T-helper 2 cell treated with Interferon-gamma antibody and Interleukin-4, amounts not matched to agents 5 μg/mL and 100 μg/mL, for 36 hours (primary cell): ENCODE measurements at places on chromosomes 7 and 10.

DNA sequence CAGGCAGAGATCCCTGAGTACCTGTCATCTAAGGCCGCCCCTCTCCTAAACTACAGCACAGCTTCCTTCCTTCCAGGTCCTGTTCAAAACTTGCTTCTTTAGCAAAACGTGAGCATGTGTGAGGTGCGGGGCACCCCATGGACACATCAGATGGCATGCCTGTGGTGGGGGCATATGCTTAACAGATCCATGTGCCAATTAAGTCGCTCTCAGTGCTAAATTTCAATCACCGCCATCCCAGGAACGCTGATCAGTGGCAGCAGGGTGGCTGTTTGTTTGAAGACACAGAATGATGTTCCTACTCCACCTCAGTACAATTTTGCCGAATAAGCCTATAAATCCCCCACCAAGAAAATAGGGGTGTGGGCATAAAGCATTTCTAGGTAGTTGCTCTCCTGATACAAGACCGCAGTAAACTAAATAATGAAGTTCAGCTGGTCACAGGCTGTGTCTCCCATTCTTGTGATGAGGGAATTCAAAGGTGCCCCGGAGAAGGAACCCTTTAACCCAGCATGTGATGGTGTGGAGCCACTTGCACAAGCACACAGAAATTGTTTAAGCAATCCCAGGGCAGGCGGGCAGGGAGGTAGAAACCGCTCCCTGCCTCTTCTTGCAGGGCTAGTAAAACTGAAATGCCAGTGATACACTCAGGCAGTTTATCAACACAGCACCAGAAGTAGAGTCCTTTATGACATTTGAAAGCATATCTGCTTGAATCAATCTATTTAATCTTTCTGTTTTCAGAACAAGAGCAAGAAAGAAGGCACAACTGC is 205.7 kb downstream of the SORCS1 start:
- H3K27me3 ChIP-seq: no peaks in the 10 kb centered on the region
- no peaks in the 10 kb centered on the region for H3K4me1 ChIP-seq
- no peak overlapping the region for H3K27ac ChIP-seq
- H3K36me3 ChIP-seq: no peaks in the 10 kb centered on the region
- no peak for DNase-seq
- no peak overlapping the region for H3K4me3 ChIP-seq

- peaks cover 57% of the 10 kb centered on the region for H3K36me3 ChIP-seq
- no peak overlapping the region for H3K27ac ChIP-seq
- DNase-seq: no peak
- no peak overlapping the region for H3K4me3 ChIP-seq
These were observed 18.2 kb upstream of the STMP1 start for GRCh38 chr7:135644154-135644553.

GRCh38 chr7:50580057-50580456 is 14.9 kb upstream of the DDC start:
- no peak for DNase-seq
- H3K36me3 ChIP-seq: peaks cover 6% of the 10 kb centered on the region
- H3K4me3 ChIP-seq: no peak overlapping the region
- H3K27me3 ChIP-seq: peaks cover 15% of the 10 kb centered on the region

- H3K4me3 ChIP-seq: no peak overlapping the region
- H3K4me1 ChIP-seq: no peaks in the 10 kb centered on the region
- H3K27ac ChIP-seq: no peak overlapping the region
- H3K27me3 ChIP-seq: peaks cover 2% of the 10 kb centered on the region
These were observed 80.4 kb upstream of the MGMT start for GRCh38 chr10:129386415-129387257.

DNA sequence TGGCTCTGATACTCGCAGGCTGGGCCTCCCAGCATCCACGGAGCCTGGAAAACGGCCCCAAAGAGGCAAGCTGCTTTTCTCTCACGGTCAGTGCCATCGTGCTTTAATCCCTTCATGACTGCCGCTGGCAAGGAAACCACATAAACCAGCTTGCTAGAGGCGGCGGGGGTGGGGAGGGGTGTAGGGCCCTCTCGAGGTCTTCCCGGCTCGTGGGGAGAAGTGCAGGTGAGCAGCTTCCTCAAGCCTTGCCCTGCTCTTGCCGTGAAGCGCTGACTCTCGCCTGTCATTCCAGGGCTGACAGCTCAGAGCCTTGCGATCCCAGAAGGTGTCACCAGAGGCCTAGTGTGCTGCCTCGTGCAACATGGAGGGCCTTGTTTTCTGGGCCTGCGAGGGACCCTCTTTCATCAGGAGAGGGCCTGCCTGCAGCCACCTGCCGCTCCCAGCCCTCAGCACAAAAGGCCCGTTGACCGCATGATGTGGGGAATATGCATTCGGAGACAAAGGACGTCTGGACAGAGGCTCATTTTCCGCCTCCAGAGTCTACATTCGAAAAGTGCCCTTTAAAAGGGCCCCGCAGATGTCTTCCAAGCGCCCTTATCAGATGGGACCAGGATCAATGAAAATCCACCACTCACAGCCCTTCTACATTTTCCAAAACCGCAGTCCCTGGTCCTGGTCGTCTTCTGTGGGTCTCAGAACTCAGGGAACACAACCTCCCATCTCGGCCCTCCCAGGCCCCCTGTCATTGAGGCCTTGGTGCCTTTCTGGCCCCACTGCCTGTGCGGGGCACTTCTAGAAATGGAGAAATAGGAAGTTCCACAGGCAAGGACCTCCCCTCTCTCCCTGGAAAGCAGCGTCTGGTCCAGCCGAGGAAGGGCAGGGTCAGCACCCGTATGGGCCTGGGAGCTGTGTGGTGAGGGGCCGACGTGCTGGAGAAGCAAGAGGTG is 58.7 kb downstream of the ZRANB1 start:
- H3K36me3 ChIP-seq: no peaks in the 10 kb centered on the region
- H3K27ac ChIP-seq: no peak overlapping the region
- H3K4me3 ChIP-seq: no peak overlapping the region
- DNase-seq: no peak
- no peaks in the 10 kb centered on the region for H3K27me3 ChIP-seq
- H3K4me1 ChIP-seq: no peaks in the 10 kb centered on the region

DNA sequence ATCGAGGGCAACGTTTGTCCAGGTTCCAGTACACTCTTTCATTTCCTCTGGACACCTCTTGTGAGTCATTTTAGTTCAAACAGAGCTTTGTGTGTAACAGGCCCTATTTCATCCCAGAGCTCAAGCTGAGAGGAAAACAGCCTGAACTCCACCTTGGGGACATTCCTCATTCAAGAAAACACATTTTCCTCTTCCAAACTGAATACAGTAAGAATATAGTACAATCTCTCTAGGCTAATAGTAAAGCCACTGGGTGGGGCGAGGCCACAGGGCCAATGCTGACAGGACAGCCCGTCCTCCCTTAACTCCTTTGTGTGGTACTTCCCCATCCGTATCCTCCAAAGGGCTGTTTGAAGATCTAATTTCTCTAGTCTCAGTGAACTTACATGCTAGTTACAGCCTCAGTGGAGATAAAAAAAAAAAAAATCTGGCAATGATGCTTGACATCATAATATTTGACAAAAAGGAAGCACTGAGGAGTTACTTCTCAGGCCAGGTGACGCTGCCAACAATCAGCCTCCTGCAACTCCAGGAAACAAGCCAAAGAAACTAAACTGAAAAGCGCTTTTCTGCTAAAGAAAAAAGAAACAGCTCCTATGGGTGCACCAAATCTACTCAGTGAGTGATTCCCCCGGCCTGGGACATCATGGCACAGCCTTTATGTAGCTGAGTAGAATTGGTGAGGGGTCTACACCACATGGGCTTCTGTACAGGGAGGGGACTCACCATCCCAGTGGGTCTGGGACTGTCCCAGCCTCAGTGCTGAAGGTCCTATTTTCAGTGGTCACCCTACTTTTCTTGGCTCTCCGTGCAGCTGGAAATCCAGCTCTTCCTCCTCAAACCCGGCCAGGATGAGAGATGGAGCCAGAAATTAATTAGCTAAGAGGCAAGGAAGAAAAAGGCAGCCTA is 238.2 kb upstream of the NEBL start:
- no peaks in the 10 kb centered on the region for H3K36me3 ChIP-seq
- no peaks in the 10 kb centered on the region for H3K27me3 ChIP-seq
- H3K27ac ChIP-seq: no peak overlapping the region
- H3K4me3 ChIP-seq: no peak overlapping the region
- H3K4me1 ChIP-seq: no peaks in the 10 kb centered on the region

GRCh38 chr10:3990307-3990706 is 205.3 kb upstream of the KLF6 start:
- DNase-seq: no peak
- H3K27ac ChIP-seq: no peak overlapping the region
- H3K4me3 ChIP-seq: no peak overlapping the region
- H3K27me3 ChIP-seq: no peaks in the 10 kb centered on the region
- H3K36me3 ChIP-seq: peaks cover 2% of the 10 kb centered on the region

GRCh38 chr10:112383325-112383724 is 9.4 kb downstream of the ACSL5 start:
- no peaks in the 10 kb centered on the region for H3K27me3 ChIP-seq
- H3K4me3 ChIP-seq: no peak overlapping the region
- peaks cover 22% of the 10 kb centered on the region for H3K4me1 ChIP-seq
- DNase-seq: peak; percentile 50

DNA sequence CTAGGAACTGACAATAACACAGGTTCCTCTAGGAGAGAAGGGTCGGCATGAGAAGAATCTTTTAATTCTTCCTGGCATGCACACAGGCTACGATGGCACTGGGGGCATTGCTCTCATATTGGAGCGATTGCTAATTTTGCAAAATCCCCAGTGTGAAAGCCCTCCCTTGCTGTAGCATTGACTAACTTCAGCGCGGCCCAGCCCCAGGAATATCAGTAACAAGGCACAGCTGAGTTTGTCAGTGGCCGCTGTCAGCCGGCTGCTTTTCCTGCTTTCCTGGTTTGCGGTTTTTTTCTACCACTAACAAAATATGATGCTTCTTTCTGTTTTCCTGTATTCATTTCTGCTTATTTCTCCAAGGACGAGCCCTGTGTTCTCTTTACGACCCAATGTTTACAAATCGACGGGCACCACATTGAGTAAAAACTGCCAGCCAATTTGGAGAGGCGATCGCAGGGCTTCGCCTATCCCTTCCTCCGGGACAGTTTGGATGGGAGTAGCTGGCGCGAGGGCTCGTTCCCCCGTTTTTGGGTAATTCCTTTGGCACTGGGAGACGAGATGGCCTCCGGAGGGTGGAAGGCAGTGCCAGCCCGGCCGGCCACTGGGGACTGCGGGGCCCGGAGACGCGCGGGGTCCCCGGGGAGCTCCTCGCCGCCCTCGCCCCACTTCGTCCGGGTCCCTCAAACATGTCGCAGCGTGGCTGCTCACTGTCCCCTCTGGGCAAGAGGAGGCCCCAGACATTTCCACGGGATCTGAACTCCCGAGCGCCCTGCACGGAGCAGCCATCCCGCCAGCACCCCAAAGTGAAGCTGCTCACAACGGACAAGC is 967 bp downstream of the ADARB2 start:
- DNase-seq: no peak
- no peak overlapping the region for H3K4me3 ChIP-seq
- no peaks in the 10 kb centered on the region for H3K36me3 ChIP-seq
- H3K27ac ChIP-seq: no peak overlapping the region
- peaks cover 67% of the 10 kb centered on the region for H3K27me3 ChIP-seq

DNA sequence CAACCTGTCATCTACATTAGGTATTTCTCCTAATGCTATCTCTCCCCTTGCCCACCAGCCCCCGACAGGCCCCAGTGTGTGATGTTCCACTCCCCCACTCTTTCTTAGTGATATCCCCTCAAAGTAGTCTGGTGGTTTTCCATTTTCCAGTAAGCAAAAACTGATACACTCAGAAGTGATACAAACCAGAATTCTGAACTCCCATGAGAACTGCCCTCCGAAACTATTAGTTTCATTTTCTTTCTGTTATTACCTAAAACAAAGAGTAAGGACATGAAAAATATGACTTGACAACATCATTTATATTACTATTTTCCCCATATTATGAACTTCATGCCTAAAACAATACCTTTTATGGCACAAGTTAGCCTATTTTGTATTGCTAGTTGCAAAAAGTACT is 175.0 kb downstream of the OTUD1 start:
- no peak overlapping the region for H3K4me3 ChIP-seq
- no peaks in the 10 kb centered on the region for H3K4me1 ChIP-seq
- no peak for DNase-seq
- H3K36me3 ChIP-seq: no peaks in the 10 kb centered on the region
- H3K27me3 ChIP-seq: no peaks in the 10 kb centered on the region
- no peak overlapping the region for H3K27ac ChIP-seq

DNA sequence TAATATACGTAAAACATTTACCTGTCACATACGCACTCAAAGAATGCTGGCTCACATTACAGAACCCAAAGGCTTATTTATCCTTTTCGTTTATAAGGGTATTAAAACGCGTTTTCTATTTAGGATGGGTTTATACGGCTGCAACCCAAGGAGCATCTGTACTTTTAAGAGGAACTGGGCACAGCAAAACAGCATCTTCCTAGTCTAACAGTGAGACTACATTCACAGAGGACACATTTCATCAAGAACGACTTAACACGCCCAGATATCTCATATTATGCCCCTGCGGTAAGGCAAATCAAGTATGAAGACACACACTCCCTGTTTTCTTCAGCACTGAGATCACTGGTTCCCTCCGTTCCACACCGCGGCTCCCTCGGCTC is 533 bp upstream of the DMTF1 start:
- H3K4me3 ChIP-seq: peak overlapping the region; percentile 98
- H3K27ac ChIP-seq: peak overlapping the region; percentile 99
- no peak for DNase-seq
- H3K27me3 ChIP-seq: no peaks in the 10 kb centered on the region
- H3K4me1 ChIP-seq: peaks cover 23% of the 10 kb centered on the region
